ENCODE measurements at places on chromosomes 4 and X.

DNA sequence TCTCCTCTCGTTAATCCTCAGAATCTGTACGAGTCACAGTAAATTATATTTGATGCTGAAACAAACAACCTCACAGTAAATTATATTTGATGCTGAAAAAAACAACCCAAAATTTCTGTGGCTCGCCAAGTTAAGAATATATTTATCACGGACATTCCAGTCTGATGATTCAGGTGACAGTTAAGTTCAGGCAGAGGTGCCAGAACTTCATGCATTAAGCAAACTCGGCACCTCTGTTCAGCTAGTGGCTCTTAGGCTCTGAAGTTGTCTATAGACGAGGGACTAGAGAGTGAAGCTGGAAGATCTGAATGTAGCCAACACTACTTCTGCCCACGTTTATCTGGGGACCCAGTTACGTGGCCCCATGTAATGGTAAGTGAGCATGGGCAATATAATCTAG is 132.2 kb upstream of the AGA start:
- no peak for DNase-seq

DNA sequence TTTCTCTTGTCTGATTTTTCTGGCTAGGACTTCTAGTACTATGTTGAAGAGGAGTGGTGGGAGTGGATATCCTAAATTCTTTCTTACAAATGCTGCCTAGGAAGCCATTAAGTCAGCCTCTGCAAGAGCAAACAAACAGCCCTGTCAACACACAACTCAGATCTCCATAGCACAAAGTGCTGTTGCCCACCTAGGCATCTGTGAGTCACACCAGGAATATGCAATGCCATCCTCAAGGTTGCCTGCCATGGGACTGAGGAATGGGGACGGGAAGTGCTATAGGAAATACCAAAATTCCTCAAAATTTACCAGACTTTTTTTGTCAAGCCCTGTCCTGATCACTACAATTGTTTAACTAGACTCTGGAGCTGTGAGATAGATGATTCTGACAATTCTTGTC is 466.9 kb downstream of the FSTL5 start:
- no peak for DNase-seq

DNA sequence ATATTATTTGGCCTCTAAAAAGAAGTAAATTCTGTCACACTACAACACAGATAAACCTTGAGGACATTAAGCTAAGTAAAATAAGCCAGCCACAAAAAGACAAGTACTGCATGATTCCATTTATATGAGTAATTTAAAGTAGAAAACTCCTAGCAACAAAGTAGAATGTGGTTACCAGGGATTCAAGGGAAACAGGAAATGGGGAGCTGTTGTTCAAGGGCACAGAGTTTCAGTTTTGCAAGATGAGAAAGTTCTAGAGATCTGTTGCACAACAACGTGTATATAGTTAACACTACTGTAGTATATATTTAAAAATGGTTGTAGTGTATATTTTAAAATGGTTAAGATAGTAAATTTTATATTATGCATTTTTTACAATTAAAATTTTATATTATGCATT is 25.4 kb downstream of the SEC31A start:
- DNase-seq: no peak

GRCh38 chr4:128725405-128726055 is 84.0 kb upstream of the JADE1 start:
- DNase-seq: no peak

GRCh38 chrX:143768976-143769375 is 48.4 kb upstream of the SPANXN2 start:
- DNase-seq: no peak

GRCh38 chr4:28636971-28637370 is 1776.3 kb downstream of the STIM2 start:
- DNase-seq: no peak

GRCh38 chrX:68934421-68934820 is 105.6 kb downstream of the EFNB1 start:
- DNase-seq: no peak

DNA sequence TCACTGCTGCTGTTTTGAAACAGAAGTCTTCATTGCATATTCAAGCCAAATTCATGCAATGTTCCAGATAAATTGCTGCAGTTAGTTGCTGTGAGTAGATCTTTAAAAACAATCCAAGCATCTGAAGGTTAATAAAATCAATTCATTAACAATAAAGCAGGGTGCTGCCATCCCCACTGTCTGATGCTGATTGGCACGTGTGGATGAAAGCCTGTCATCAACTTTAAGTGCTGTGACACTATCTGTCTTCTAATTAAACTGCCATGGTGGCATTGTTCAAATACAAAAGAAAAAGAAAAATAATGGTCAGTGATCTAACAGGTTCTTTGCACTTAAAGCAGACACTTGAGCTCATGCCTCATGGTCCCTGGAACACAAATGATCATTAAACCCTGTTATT is 63.0 kb upstream of the MND1 start:
- no peak for DNase-seq

- DNase-seq: no peak
Measured at GRCh38 chr4:159395693-159396092, 292.8 kb downstream of the RAPGEF2 start.

GRCh38 chrX:123267220-123267619 is 83.1 kb downstream of the GRIA3 start:
- no peak for DNase-seq

DNA sequence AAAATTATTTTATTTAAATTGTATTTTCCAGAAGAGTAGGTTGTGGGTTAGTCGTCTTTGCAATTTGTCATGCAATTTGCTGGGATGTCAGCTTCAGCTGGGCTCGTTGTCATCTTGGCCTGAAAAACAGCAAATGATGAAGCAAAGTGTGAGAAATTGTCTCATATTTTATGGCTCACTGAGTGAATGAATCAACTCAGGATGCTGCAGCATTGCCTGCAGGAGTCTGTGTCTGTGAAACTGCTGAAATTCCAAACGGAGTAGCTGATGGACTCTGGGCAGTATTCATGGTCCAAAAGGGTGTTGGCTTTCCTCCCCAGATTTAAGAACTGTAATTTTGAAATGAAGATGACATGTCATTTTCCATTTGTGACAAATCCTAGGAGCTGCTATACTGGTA is 37.2 kb downstream of the CXCL8 start:
- no peak for DNase-seq

GRCh38 chr4:64095398-64095797 is 313.9 kb downstream of the TECRL start:
- DNase-seq: no peak

DNA sequence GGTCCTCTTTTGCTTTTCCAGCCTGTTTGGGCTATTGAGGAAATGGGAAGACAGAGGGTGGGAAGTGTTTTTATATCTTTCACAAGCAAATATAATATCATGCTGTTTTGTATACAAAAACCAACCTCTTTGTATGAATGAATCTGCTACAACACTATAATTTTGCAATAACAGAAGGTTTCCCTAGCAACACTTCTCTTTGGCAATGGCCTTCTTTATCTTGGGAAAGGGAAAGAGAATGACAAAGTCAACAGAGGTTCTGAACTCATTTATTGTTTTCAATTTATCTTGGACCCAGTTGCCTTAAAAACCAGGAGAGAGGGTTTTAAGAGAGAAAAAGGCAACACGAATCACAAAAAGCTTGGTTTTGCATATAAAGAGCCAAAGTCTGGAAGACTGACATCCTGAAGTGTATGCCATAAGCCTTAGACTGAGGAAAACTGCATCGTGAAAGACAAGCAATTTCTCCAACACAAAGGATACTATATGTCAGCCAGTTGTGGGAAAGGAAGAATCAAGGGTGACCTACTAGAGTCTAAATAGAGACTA is 121.8 kb upstream of the FAM241A start:
- no peak for DNase-seq

GRCh38 chrX:136768469-136769084 is 12.2 kb downstream of the ARHGEF6 start:
- DNase-seq: no peak

GRCh38 chrX:55006827-55007621 is 6.9 kb downstream of the APEX2 start:
- DNase-seq: no peak

DNA sequence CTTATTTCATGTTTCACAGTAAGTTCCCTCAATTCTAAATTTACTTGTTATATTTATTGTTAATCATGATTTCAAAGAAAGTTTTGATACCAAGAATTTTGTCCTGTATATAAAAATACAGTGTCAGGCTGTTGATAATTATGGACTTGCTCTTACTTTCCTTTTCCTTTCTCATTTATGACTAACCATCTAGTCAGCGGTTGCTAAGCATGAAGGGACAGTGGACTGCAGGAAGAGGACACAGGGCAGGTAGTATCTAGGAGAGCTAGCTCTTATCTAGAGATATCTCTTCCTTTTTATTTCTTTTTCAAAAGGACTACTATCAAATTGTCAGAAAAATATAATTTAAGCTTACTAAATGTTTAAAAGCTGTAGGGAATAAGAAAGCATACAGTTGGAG is 1.6 kb downstream of the OPRPN start:
- DNase-seq: no peak

DNA sequence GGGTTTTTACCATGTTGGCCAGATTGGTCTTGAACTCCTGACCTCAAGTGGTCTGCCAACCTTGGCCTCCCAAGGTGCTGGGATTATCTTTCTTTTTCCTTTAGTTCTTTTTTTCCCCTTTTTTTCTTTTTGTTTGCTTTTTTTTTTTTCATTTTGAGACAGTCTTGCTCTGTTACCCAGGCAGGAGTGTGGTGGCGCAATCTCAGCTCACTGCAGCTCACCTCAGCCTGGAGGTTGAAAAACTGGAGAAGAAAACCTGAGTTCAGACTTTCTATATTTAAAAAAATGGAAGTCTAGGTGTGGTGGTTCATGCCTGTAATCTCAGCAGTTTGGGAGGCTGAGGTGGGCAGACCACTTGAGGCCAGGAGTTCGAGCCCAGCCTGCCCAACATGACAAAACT is 181.1 kb upstream of the HS3ST1 start:
- DNase-seq: no peak

DNA sequence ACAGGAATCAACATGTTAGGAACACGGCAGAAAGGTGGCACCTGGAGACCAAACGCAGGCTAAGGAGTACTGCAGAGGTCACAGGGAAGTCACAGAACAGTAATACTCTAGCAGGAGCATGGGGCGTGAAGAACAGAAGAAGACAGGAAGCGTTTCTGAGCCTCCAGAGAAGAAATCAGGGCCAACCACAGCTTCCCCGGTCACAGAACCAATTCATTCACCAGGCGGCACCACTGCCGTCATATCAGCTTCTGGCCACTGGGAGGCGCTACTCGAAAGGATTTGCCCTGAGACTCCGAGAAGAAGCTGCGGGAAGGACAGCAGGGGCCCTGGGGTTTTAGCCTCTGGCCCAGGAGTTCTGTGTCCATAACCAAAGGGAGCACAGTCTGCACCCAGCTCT is 78.0 kb upstream of the DRD5 start:
- peak; percentile 25 for DNase-seq

GRCh38 chr4:165700855-165701254 is 172.2 kb upstream of the TLL1 start:
- DNase-seq: no peak

GRCh38 chr4:113901994-113902787 is 77.3 kb downstream of the ARSJ start:
- peak; percentile 13 for DNase-seq

DNA sequence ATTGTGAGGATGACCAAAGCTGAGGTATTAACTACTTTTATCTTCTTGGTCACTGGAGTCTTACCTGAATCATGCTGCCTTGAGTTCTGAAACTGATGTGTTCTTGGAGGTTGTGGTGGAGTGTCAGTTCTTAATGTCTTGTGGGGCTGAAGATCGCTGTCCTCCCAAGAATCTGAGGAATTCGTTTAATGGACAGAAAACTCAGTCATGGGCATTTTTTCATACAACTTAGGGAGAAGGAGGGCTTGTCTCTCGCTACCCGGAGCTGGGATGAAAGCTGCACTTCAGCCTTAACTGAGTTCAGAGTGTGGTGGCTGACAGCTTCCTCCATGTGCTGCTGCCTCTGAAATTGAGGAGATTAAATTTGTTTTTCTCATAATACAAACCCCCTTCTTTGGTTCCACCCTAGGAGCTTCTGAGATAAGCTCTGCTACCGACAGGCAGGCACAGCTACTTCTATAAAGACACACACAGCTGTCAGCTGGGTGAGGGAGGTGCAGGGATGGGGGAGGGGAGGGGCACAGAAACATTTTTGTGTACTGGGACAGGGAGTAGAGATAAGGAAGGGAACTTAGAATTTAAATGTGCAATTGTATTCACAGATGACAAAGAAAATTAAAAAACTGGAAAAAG is 30.8 kb downstream of the RBBP7 start:
- no peak for DNase-seq

DNA sequence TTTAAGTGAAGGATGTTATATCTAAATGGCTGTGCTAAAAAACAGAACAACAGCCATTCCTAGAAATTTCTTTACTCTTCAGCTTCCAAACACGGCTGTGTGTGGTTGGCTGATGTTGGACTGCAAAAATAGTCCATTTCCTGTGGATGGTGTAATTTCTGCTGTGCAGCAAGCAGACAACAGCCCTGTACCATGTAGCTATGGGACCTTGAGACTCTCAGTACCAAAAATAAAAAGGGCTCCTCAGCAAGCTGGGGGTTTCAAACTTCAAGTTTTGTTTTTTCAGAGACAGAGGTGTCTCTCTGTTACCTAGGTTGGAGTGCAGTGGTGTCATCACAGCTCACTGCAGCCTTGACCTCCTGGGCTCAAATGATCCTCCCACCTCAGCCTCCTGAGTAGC is 18.1 kb downstream of the CD40LG start:
- DNase-seq: no peak

DNA sequence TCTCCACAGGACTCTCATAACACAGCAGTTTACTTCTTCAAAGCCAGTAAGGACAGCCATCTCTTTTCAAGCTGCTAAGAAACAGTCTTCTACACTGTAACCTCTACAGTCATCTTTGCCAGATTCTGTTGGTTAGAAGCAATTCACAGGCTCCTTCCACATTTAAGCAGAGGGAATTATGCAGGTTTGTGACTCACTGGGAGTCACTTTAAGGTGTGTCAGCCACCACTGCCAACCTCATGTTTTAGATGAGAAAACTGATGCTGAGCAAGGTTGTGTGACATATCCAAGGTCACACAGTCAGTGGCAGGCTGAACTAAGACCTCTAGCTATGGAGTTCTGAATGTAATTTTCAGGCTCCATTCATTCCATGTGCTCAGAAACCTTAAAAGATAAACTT is 143.5 kb downstream of the QDPR start:
- DNase-seq: no peak

DNA sequence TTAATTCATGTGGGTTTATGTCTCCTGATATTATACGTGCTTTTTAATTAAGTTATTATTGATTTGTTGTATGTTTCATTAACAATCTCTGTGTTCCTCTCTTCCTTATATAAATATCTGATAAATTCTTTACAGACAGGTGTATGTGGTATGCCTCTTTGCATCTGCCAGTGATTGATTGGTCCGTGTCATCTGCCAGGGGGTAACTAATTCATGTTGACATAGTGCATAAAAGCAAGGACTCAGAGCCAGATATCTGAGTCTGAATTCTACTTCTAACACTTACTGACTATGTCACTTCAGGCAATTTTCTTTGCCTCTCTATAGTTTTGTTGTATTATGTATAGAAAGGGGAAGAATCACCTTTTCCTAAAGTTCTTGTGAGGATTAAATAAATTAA is 5.2 kb upstream of the AMBN start:
- no peak for DNase-seq

- DNase-seq: no peak
Measured at GRCh38 chr4:151960449-151961230, 199.8 kb upstream of the GATB start.
